ENCODE measurements at places on chromosomes 3 and 15. TPM values are rescaled to one million over a fixed set of nuclear protein-coding genes. Genes with fewer than 3 reads are reported as not detected.

DNA sequence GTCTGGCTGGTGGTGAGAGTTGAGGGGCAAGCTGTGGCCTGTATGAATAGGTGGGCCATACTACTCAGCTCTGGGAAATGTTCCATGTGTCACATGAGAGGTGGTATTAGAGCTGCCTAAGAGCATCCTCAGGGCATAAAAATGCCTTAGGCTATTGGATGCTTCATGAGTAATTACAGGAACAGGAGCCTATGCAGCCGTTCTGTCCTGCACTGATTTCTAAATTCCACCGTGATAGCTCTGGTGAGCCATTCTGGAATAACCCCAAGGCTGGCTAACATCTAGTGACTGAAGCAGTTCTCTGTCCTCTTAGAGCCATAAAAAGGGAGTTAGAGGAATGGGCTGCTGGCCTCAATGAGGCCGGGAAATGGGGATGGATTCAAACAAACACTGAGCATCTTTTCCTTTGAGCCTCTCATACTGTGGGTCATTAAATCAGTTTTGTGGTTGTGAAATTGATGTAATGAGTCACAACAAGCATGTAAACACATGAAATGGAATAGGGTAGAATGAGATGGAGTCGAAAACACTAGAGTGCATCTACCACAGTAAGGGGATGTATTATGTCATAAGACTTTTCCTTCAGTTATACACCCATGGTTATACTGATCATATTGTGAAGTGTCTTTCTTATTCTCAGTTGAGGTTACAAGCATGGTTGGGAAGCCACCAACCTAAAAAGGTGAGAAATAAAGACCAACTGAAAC is 41.0 kb downstream of the DGKG start:
- H3K4me1 ChIP-seq, result no peaks in the 10 kb centered on the region
- no peak overlapping the region for H3K4me3 ChIP-seq
- DNase-seq, result no peak
- no peaks in the 10 kb centered on the region for H3K36me3 ChIP-seq

DNA sequence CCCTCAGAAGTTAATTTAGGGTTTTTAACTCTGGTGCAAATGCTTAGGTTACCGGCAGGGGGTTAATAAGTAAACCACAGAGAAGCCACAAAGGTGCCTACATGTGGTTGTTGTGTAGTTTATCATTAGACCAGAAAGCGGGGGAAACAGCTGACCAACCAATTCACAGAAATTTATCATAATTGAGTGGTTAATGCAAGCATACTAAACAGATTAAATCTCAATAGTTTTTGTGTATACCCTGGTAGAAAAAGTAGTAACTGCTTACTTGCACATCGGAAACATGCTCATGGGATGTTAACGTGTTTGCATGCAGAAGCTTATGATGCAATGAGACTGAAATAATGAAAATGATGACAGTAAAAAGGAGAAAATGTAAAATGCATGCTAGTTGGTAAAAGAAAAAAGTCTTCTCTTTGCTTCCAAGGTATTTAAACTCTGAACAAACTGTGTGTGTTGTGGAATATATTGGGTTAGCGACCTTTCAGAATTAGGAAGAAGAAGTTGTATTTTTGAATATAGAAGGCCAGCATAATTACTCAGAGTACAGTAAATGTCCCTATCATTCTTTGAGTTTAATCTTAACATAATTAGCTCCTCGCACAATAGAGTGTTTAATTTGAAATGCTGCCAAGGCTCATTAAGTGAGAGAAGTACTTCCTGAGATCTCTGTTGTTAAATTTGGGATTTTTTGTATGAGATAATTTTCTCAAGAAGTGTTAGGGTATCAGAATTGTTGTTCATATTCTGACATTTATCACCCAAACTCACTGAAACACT is 316.2 kb downstream of the PTPRG start:
- DNase-seq, result no peak
- H3K4me3 ChIP-seq, result no peak overlapping the region
- H3K27ac ChIP-seq, result no peak overlapping the region
- H3K36me3 ChIP-seq, result no peaks in the 10 kb centered on the region

The TUSC7 gene
- total RNA-seq, result not detected

The RTP1 gene
- total RNA-seq, result 6.6 TPM

The ECE2 gene
- total RNA-seq, result not detected

The GOLGA6A gene
- total RNA-seq, result 0.72 TPM

The TMC3 gene
- total RNA-seq, result not detected

DNA sequence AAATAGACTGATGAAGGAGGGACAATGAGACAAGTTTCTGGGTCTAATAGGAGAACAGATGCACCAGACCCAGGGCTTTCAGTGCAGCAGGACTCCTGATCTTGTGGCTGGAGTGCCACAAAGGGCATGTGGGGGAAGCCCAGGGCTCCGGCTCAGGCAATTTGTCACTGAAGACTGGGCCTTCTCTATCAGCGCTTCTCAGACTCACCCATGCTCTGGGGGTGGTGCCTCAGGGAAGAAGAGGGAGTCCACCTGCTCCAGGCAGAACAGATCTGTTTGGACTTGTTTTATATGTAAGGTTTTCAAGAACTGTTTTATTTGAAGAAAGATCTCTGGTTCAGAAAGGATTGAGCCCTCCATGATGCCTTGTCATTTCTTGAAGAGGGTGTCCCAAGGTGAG is 112.4 kb upstream of the TLE3 start:
- H3K4me1 ChIP-seq, result no peaks in the 10 kb centered on the region
- H3K27ac ChIP-seq, result no peak overlapping the region
- no peaks in the 10 kb centered on the region for H3K36me3 ChIP-seq

The CHAC1 gene
- 47.2 TPM for total RNA-seq

DNA sequence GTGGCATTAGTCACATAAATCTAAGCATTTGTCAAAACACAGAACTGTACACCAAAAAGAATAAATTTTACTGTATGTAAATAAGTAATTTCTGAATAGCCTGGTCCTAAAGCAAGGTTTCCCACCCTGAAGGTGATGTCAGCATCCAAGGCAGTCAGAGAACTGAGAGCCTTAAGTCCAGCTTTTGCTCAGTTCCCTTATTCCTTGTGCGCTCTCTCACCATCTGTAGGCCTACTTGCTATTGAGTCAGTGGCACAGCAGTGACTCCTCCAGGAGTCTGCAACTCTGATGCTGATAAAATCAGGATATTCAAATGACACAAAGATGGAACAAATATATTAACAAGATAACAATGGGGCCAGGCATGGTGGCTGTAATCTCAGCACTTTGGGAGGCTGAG is 22.3 kb downstream of the VPS39 start:
- H3K27ac ChIP-seq, result no peak overlapping the region
- no peak overlapping the region for H3K4me3 ChIP-seq
- peaks cover 79% of the 10 kb centered on the region for H3K36me3 ChIP-seq
- no peaks in the 10 kb centered on the region for H3K4me1 ChIP-seq
- H3K27me3 ChIP-seq, result no peaks in the 10 kb centered on the region

DNA sequence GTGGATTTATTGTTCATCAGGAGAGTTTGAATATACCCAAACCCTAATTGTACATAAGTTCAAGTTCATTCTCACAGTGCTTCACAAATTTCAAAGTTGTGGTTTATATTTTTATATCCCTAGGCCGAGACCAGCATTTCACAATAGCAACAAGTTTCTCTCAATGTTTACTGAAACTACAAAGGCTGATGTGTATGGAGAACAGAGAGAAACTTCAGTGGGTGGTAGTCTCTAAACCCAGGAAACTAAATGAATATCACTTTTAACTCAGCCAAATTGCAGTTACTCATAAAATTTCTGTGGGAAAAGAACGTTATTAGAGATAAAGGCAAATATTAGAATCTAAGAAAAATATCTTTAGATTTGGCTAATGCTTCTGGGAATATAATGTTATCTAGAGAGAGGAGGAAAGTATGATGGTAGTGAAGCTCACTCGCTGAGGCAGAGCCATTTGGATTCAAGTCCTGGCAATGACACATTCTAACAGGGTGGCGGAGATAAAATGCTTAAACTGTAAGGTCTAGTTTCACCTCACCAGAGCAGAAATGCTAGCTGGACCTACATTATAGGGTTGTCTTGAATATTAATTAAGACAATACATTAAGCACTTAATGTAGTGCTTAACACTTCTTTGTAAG is 514.8 kb downstream of the EPHA3 start:
- H3K27ac ChIP-seq, result no peak overlapping the region
- no peaks in the 10 kb centered on the region for H3K27me3 ChIP-seq
- no peak for DNase-seq

GRCh38 chr3:86378829-86379228 is 612.1 kb downstream of the VGLL3 start:
- no peak overlapping the region for H3K27ac ChIP-seq
- H3K4me3 ChIP-seq, result no peak overlapping the region
- peaks cover 16% of the 10 kb centered on the region for H3K36me3 ChIP-seq

DNA sequence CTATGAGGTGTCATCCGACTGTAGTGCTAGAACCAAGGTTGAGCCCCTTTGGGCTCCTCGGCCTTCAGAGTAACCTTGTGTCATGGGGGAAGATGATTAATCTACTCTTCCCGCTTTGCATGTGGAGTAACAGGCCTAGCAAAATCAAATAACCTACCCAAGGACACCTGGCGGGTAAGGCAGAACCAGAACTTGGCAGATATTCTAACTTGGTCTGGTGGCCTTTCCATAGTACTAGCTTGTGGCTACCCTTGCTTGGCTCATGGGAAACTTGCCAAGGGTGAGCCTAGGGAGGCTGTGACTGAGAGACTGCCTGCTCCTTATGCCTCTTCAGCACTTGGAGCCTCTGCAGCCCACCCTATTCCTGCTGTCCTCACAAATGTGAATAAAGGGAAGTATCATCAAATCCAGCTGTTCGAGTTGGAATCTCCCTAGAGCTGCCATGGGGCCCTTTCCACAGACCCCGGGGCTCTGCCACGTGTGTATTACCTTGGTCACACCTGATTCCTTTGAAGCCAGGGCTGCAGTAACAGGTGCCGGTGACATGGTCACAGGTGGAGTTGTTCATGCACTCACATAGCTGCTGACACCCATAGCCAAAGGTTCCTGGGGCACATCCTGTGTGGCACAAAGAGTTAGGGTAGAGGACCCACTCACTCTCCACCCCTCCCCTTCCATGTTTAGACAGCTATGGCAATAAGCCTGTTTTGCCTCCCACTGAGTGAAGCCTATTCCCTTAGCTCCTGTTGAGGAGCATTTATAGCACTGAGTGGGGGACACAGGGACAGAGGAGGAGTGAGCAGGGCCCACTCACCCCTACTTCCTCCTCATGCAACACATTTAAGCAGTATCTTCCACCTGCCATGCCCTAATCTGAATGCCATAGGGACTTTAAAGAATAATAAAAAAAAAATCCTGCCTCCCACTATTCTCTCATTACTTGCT is 46.0 kb downstream of the RAB11A start:
- DNase-seq, result no peak
- H3K36me3 ChIP-seq, result peaks cover 5% of the 10 kb centered on the region
- H3K4me3 ChIP-seq, result no peak overlapping the region
- no peaks in the 10 kb centered on the region for H3K27me3 ChIP-seq

The PLD1 gene
- total RNA-seq, result 1.5 TPM

GRCh38 chr15:43429687-43430086 is 58.8 kb downstream of the TUBGCP4 start:
- H3K27ac ChIP-seq, result no peak overlapping the region
- H3K4me1 ChIP-seq, result no peaks in the 10 kb centered on the region
- no peaks in the 10 kb centered on the region for H3K27me3 ChIP-seq
- no peak overlapping the region for H3K4me3 ChIP-seq
- peaks cover 74% of the 10 kb centered on the region for H3K36me3 ChIP-seq
- no peak for DNase-seq

The EPHB1 gene
- 2.8 TPM for total RNA-seq
